ENCODE measurements at places on chromosomes 6 and 20. TPM values are rescaled to one million over a fixed set of nuclear protein-coding genes. Genes with fewer than 3 reads are reported as not detected.
A peak's percentile ranks its signal among the peaks of the same experiment; 100 is the strongest.

DDX43 gene
- not detected for total RNA-seq

PI16 gene
- total RNA-seq: not detected

CRIP3 gene
- not detected for total RNA-seq

SPAG4 gene
- 24.0 TPM for total RNA-seq

RPS10 gene
- 3,564 TPM for total RNA-seq

CLPSL2 gene
- not detected for total RNA-seq

SNRNP48 gene
- total RNA-seq: 25.4 TPM

BNIP5 gene
- total RNA-seq: not detected

GINS1 gene
- total RNA-seq: 31.5 TPM

CST1 gene
- 5.0 TPM for total RNA-seq

BHLHE23 gene
- not detected for total RNA-seq

PROKR2 gene
- not detected for total RNA-seq

SMOC2 gene
- 0.47 TPM for total RNA-seq

FKBP1C gene
- 1.1 TPM for total RNA-seq

PTK6 gene
- not detected for total RNA-seq

CENPB gene
- 161 TPM for total RNA-seq

UNC5CL gene
- total RNA-seq: 0.20 TPM

GRCh38 chr6:33492093-33492492 lies 37.7 kb downstream of the ZBTB9 start:
- DNase-seq: no peak

DNA sequence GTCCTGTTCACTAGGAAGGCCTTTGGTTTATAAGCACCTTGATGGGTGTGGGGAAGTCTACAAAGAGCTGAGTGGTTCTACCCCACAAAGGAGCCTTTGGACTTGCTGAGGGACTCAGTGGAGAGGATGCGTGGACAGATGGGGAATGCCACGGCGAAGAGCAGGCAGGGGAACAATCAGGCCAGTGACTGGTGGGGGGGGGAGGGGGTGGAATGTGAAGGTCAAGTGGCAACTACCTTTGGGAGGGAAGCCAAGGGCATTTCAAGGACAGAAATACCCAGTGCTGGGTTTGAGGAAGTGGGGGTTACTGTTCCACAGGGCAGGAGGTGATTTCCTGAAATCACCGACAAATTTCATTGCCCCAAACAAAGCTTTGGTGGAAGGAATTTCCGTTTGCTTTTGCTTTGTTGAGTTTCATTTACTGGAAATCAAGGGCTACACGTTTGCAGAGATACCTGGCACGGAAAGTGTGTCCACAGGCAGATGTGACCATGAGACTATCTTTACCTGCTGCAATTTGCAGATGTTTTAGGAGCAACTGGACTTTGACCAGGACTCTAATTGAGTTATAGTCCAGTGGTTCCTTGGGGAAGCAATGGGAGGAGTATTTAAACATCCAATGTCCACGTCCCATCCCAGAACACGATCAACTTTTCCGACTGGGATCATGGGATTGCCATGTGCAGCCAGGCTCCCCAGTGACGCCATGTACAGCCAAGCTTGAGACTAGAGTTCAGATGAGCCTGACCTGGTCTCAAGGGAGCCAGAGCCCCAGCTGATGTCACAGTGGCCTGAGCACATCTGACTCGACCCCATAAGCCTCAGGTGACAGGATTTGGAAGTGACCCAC lies 8.0 kb downstream of the CST3 start:
- DNase-seq: no peak

DNA sequence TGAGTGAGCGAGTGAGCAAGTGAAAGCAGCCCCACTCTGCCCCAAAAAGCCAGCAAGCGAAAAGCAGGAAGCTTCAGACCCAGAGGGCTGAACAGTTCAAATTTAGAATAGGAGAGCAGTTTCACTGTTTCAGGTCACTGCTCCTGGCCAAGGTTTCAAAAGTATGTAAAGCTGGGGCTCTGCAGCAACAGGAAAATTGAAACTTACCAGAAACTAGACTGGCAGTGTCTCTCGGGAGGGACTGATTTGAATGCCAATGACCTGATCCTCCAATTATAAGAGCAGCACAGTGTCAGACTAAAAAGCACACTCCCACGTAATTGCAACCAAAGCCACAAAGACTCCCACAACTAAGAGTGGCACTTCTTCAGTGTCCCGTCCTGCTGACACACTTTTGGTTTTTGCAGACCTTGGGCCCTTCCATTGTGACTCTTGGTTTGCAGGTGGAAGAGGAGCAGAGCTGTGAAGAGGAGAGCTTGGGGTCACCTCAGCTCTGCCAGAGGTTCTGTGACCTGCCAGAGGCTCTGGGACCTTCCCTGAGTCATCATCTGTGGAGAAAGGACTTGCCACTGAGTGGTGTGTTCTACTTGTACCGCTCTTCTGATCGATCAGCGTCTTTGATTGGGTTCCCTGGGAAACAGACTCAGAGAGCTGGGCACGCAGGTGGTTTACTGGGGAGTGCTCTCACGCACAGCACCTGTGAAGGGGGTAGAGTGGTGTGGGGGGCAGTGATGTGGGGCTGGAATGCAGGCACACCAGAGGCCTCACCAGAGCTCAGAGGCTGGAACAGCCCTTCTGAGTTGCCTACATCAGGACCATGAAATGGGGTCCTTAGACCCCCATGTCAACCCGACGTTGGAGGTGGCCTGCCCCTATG lies 52.7 kb upstream of the PTGIS start:
- DNase-seq: no peak

GRCh38 chr6:2129182-2129621 lies 116.2 kb downstream of the GMDS start:
- DNase-seq: no peak

DNA sequence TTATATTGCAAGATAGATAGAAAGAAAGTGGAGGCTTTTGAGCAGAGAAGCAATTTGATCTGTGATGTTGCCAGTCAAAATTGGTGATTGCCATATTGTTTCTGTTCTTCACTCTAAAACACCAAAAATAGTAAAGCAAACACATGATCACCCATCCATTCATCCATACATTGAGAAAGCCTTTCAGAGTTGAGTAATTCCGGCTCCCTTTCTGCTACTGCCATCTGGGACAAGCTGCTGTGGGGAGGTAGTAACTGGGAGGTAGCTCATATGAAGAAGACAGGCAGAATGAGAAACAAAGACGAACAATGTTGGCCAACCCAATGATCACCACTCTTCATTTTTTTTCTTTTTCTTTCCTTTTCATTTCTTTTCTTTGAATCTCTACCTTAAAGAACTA lies 51.1 kb upstream of the HBS1L start:
- DNase-seq: no peak

DNA sequence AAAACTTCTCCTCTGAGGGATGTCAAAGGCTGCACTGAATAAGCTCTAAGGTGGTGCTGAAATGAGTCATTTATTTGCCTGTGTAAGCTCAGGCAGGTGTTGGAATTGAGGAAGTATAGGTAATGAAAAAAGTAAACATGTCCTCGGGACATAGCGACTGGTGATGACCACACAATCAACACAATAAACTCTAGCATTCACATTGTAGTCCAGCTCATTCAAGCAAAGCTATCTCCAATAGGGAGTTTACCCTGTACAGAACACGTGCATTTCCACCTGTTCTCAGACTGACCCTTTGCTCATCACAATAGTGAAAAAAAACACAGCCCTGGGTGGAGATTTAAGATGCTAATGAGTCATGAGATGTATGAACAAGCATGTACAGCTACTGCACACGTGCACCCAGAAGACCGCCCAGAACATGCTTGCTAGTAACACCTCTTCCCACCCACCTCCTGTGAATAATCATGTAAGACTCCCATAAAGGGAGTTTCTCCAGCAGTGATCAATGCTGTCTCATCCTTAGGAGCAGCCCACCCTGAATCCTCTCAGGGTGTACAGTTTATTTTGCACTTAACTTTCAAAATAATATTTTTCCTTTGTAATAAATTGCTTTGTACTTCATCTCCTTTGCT lies 33.0 kb upstream of the POU5F1 start:
- DNase-seq: peak; percentile 82

DNA sequence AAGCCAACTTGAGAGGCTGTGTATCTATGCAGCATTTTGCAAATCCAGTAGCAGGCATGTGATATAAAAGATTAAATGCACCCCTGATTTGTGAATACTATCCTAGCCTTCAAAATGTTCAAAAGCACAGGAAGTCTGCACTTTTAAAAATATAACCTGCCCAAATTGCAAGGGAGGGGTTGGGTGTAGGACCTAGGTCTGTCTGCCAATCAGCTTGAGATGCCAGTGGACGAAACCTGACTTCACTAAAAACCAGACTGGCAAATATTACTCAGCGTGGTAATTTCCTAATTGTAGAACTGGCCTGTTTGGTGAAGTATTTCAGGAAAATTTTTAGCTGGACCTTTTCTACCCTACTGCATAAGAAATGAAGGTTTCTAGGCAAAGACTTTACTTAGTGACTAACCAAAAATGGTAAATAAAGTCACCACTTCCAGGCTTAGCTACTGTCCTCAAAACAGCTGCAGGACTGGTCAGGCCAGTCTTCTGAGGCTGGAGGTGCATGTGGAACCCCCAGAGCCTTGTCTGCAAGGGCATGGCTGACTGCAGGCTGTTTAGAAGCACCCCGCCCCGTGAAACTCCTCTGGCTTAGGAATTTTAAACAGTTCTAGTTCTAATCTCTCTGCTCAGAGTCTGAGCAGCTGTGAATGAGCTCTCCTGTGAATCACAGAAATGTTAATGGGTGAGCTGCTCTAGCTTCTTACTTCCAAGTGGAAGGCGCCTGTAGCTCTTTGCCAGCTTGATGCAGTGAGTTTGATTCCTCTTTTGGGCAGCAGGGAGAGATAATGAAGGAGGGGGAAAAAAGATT lies 104.4 kb upstream of the ESR1 start:
- DNase-seq: no peak

DNA sequence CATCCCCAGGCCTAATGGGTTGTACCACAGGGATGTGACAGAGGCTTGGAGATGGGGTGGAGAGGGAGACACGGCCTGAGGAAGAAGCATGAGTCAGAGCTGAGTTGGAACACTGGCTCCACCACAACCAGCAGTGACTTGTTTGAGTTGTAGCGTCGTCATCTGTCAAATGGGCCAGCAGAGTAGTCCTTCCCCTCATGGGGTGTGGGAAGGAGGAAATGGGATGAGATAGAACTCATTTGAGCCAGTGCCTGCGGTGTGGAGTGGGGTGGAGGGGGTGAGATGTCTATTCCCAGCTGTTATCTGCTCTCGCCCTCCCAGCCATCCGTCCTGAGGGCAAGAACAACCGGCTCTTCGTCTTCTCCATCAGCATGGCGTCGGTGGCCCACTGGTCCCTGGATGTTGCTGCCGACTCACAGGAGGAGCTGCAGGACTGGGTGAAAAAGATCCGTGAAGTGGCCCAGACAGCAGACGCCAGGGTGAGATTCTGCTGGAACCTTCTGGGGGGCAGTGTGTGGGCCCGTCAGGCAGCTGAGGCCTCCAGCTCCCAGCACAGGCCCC lies 32.5 kb downstream of the PLCG1 start:
- peak; percentile 68 for DNase-seq

- DNase-seq: no peak
Observed at GRCh38 chr6:81655696-81656095, 96.8 kb downstream of the TENT5A start.

DNA sequence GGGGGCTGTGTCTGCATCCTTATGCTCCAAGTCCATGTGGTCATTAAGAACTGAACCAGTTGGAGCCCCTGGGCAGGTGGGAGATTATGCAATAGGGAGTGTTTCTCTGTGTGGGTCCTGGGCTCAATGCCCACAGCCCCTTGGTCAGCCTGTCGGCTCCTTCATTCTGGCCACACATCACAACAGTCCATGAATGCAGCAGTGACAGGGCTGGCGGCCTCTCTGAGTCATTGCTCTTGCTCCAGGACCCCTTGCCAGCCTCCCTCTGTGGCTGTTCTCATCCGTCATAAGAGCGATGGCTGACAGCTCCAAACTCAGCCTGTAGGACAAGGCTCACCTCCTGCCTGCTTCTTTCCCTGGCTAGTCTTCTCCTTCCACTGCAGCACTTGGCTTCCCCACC lies 609.5 kb upstream of the CDH4 start:
- no peak for DNase-seq

GRCh38 chr6:107275330-107275865 lies 160.1 kb upstream of the BEND3 start:
- peak; percentile 52 for DNase-seq

- DNase-seq: peak; percentile 66
Observed at GRCh38 chr20:11852811-11853210, 64.9 kb upstream of the BTBD3 start.

GRCh38 chr20:56949318-56949717 lies 317.1 kb downstream of the BMP7 start:
- no peak for DNase-seq

DNA sequence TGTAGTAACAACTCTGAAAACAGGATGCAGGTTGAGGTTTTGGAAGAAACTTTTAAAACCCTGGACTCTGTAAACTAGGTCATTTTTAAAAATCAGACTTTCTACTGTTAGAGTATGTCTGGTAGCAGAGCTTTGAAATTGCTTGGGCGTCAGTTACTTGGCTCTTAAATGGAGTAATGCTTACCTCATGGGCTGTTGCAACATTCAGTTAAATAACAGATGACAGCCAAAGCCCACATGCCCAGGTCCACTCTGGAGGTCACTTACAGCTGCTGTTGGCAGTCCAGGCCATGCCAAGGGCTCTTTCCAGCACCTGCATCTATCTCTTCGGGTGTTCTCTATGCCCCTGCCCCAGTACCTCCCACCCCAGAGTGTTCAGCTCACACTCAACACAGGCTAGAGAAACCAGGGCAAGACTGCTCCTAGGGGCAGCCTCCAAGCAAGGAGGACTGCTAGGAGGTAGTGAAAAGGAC lies 96.4 kb downstream of the BANF2 start:
- DNase-seq: no peak

DNA sequence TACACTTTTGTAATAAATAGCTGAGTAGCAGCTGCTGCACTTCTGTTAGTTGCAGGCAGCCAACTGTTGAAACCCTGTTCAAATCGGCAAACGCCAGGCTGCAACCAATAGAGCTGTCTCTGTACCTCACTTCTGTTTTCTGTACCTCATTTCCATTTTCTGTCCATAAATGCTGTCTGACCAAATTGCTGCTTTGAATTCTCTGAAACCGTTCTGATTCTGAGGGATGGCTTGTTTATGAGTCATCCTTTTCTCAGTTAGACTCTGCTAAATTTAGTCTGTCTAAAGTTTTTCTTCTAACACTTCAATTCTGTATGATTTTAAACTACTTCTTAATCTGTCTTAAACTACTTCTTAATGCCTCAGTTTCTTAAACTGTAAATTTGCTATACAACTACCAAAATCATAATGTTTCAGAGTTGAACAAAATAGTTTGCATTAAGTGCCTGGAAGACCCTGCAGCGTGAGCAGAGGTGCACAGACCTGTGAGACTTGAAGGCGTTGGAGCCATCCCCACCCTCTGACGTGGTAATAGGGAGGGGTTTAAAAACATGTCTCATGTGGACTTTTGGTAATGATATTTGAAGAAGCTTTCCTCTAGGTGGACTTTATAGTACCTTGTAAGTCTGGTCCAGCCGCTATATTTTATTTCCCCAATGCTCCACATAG lies 9.6 kb downstream of the BTNL2 start:
- DNase-seq: peak; percentile 13

GRCh38 chr6:14711056-14711703 lies 534.7 kb upstream of the JARID2 start:
- DNase-seq: peak; percentile 97
